COR-L47 (cell line): ENCODE measurements at places on chromosomes 5 and 9.

DNA sequence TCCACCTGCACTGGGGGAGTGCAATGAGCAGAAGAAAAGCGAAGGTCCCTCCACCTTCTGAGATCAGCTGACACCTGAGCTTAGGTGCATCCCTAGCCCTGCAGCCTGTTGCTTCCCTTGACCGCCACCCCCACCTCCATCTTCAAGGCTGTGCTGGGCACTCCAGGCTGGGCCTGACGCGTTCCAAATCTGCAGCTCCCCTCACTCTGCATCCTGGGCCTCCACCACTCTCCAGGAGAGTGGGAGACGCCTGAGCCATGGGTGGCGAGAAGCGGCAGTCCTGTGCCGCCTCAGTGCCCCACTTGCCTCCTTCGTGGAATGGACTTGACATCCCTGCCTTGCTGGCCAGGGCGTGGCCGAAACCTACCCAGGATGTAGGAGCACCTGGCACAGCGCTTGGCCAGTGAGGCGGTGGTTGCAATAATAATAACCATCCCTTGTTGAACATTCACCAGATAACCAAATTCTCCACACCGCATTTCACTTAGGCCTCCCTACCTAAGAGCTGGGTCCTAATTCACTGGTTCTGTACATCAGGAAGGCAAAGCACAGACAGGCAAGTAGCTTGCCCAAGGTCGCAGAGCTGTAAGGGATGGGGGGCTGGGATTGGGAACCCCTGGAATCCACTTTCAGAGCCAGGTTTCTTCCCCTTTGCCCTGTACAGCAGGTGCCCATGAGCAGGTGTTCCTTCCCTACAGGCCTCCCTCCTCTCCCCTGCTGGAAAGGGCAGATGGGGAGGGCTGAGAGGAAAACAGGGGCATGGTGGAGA, 11.7 kb downstream of the B4GALT7 start:
- DNase-seq: no peak

- no peak for DNase-seq
These were observed 260.2 kb upstream of the PPP1R2B start for GRCh38 chr5:156589946-156590216.

- DNase-seq: peak; percentile 9
These were observed 175.1 kb upstream of the CDH10 start for GRCh38 chr5:24819841-24820240.

GRCh38 chr5:131400585-131400984, 136.7 kb downstream of the CDC42SE2 start:
- DNase-seq: no peak

DNA sequence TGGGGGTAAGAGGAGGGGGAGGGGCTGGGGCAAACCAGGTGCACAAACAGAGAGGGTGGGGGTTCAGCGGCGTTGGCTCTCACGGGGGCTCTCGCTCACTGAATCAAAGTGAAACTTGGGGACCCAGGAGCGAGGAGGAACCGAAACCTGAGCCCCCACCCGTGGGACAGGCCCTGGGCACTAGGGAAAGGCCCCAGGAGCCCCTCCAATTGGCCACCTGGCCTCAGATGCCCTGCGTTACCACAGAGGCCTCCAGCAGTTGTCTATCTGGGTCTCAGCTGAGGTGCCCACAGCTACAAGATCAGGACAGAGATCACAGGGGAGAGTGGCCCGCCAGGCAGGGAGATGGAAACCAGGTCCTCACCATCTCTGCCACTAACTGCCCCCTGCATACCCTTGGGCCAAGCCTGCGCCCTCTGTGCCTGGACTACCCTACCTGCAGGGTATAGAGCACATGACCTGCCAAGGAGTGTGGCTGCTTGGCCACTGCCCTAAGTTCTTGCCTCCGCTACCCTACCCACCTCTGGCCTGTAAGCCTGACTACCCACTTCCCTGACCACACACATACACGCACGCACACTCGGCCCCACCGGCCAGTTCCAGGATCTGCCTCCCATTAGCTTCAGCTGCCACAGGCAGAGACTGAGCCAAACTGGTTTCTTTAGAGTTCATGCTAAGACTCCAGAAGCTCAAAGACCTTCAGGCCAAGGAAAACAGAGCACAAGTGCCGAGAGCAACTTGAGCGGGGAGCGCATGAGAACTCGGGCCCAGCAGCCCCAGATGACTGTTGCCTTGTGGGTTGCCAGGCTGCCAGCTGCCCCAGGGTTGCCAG, 39.9 kb downstream of the PAX5 start:
- DNase-seq: no peak

DNA sequence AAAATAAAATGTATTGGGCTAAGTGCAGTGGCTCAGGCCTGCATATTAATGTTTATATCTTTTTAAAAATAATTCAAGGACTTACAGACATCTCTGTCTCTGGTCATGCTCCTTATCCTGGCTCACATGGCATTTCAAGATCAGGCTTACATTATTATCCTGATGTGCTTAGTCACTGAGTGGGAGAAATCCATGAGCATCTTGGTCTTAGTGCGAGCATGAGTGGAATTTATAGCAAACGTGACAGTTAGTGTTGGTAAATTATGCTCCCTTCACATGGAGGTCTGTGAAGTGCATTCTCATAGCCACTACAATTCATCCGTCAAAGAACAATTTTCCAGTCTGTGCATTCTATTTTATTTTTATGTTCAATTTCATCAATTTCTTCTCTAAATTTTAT, 237.8 kb upstream of the EDIL3 start:
- DNase-seq: no peak

DNA sequence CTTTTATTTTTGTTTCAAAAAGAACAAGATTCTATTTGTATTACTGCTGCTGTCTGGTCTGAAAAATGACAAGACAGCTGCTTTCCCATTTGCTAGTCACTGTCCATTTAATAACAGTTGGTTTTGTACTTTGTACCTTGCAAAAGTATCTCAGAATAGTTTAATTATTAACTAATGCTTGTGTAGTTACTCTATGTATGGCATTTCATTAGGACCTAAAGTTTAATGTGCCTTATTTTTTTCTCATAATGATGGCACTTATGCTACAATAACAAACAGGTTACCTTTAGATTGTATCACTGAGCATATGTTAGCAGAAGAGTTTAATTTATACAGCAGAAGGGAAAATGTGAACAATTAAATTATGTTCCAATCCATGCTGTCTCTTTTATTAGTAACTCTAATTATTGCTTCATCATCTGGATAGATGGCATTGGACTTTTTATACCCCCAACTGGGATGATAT, 134.2 kb downstream of the CDH10 start:
- DNase-seq: no peak

DNA sequence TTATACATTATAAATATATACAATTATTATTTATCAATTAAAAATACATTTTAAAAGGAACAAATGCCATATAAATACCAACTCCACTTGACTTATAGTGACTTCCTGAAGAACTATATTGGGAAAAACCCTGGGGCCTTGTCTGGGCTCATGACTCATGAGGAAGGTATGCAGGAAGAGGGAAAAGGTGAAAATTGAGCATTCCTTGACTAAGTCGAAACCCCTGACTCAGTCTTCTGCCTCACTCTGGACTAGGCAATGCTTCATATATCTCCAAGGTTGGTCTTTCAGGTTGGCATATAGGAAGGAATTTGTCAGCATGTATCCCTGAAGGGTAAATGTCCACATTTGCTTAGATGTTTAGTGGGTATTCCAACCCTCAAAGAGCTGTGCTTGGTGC, 78.5 kb downstream of the SH3TC2 start:
- no peak for DNase-seq

- no peak for DNase-seq
These were observed 12.8 kb downstream of the UGCG start for GRCh38 chr9:111909444-111909843.

DNA sequence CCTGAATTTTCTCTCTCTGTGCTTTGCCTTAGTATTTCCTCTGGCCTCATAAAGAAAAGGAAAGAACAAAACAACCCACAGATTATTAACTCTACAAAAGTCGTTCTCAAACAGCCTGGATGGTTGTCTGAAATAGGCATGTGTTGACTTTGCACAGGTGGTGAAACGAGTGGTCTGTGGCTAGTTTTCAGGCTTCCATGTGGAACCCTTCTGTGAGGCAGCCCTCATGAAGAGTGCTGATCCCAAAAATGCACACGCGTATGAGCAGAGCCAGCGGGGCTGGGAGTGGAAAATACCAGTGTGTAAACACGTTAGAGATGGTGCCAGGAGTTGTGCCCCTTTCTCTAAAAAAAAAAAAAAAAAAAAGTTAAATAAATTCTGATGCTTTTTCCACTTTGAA, 4.9 kb upstream of the PSAT1 start:
- no peak for DNase-seq

- DNase-seq: no peak
These were observed 747 bp upstream of the PROP1 start for GRCh38 chr5:177996660-177997318.

GRCh38 chr9:79220666-79221065, 351.1 kb upstream of the TLE4 start:
- no peak for DNase-seq

GRCh38 chr5:166068547-166069335, 2222.7 kb upstream of the WWC1 start:
- no peak for DNase-seq

- DNase-seq: peak; percentile 41
These were observed 83.3 kb downstream of the SUSD1 start for GRCh38 chr9:112091810-112092209.
